ENCODE measurements at places on chromosomes 5 and 9. TPM values are rescaled to one million over a fixed set of nuclear protein-coding genes. Genes with fewer than 3 reads are reported as not detected.

The PAEP gene
- not detected for total RNA-seq

The PFN3 gene
- not detected for total RNA-seq

DNA sequence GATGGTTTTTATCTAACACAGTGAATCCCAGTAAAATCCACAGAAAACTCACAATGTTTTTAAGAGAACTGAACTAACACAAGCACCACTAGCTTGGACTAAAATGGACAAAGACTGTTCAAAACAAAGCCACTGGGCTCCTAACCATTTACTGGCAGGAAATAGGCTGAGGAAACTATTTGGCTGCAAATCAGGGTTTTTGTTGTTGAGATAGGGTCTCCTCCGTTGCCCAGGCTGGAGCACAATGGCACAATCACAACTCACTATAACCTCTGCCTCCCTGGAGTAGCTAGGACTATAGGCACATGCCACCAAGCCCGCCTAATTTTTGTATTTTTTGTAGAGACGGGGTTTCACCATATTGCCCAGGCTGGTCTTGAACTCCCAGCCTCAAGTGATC is 99.7 kb downstream of the THBS4 start:
- no peak for DNase-seq

DNA sequence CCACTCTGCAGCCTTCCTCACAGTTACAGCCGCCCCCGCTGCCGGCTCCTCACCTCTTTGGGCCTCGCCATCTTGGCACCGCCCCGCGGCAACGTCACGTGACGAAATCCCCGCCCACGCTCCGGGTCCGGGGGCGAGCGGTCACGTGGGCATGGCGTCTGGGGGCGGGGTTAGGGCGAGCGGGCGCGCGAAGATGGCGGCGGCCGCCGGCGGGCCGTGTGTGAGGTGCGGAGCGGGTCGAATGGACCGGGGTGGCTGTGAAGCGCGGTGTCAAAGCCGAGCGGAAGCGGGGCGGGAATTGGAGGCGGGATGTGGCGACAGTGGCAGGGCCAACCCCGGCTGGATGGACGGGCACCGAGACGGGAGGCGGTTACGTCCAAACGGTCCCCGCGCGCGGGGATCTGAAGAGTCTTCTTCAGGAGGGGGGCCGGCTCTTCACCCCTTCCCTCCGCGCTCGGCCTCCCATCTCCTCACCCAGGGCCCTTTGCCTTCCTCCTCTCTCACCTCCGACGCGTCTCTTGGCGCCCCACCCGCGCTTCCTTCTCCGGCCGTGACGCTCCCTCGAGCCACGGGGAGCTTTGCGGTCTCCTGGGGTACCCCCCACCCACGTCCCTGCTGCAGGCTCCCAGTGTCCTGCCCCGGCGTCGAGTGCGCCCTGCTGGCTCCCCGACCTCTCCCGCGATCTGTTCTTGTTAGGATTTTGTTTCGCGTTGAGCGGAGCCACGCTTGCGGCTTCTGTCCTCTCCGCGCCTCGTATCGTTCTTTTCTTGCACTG is at the start of the genes DOLK and NUP188:
Gene DOLK, minus strand, starts transcription at position 77 of the 775 bp plus-strand sequence. CDS start 300 bp downstream, outside the sequence.
Gene NUP188, plus strand, starts transcription at position 173 of the 775 bp plus-strand sequence. Its CDS starts 21 bp downstream, at position 194.
- peak; percentile 100 for DNase-seq

The PHYHD1 gene
- 14.1 TPM for total RNA-seq

DNA sequence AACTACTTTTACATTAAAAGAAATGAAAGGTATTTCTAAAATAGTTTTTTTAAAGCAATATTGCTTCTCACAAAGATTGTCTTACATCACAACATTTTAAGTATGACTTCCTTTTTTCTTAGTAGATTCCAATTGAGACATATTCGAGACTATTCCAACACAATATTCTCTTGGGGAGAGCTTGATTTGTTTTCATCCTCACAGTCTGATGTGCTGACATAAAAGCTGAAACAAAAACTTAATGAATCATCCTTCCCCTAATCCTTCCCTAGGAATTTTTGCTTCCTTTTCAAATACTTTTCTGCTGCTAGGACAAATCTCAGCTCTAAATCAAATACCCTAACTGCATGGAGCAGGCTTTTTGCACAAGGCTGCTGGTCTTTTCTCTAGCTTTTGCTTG is 245.8 kb upstream of the MAP3K1 start:
- no peak for DNase-seq
